Effector CD4-positive, alpha-beta T cell (primary cell): ENCODE measurements at places on chromosomes 3 and 15.

GRCh38 chr15:89157918-89158564 is 63.3 kb downstream of the RLBP1 start:
- DNase-seq, result no peak

GRCh38 chr3:135081451-135081850 is 286.4 kb downstream of the EPHB1 start:
- no peak for DNase-seq

DNA sequence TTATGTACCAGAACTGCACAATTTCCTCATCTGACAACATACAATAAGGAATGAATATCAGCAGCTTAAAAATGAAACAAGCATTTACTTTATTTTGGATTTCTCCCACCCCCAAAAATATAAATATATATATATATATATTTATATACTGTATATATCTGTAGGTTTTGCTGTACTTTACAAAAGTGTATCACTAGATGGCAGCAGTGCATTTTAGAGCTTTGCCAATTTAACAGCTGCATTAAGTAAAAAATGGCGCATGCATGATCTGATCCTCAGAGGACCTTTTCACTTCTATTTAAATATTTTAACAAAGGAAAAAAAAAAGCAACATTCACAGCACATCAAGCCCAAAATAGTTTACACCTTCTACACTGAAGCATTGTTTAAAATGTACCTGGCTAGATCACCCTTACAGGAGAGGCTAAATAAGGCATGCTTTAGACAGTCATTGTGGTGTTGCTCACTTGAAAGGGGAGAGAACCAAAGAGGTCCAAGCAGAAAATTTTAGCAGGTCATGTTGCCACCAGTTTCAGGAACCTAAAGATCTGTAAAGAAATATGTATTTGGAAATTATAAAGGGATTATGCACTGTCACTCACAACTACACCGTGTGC is 72.6 kb downstream of the NPTN start:
- DNase-seq, result no peak

- DNase-seq, result no peak
These were observed 57.2 kb downstream of the ATP1B3 start for GRCh38 chr3:141933421-141934300.

- DNase-seq, result no peak
These were observed 36.1 kb downstream of the PCSK6 start for GRCh38 chr15:101453123-101454120.
